ENCODE measurements at places on chromosomes 11 and 22.

DNA sequence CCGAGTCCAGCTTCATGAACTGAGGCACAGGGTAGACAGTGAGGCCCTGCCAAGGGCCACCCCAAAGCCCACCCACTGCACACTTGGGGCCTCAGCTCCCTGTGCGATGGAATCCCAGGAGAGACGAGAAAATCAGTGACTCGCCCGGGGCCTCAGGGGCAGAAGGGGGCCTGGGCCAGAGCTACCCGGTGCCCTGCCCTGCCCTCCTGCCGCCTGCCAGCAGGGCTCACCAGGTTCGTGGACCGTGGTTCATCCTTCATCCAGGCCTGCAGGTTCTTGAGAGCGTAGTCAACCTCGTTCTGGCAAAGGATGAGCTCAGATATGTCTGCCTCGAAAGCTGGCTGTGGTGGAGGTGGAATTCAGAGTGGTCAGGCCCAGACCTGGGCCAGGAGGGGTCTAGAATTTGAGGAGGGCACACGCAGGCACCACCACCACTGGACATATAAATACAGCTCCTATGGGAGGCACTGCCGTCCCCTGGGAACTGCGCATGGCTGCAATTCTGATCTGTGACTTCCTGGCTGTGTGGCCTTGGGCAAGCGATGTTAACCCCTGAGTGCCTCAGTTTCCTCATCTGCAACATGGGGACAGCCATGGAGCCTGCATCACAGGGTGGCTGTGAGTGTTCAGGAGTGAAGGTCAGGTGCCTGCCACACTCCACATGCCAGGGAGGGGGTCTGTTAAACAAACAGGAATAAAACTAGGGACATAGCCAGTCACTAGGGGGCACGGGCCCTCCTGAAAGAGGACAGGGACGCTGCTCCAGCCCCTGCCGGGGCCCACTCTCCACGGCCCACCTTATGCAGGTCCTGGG, 7.5 kb downstream of the ALDH3B2 start:
- DNase-seq: no peak

GRCh38 chr22:34885852-34886251, 180.1 kb upstream of the ISX start:
- DNase-seq: no peak

- DNase-seq: no peak
Observed at GRCh38 chr22:37157516-37158285, 8.0 kb upstream of the IL2RB start.

- DNase-seq: peak; percentile 3
Observed at GRCh38 chr22:31150615-31151014, 9.4 kb upstream of the RNF185 start.

DNA sequence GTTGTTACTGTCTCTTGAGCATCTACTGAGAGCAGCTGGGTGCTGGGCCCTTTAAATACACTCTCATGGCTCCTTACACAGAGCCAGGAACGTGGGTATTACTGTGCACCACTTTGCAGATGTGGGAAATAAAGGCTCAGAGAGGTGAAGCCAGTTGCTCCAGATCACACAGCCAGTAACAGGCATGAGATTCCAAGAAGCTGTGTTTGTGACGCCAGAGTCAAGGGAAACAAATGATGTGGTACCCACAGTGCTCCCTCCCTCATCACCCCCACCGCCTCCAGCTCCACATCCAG, 1.4 kb upstream of the PRDM11 start:
- DNase-seq: no peak

DNA sequence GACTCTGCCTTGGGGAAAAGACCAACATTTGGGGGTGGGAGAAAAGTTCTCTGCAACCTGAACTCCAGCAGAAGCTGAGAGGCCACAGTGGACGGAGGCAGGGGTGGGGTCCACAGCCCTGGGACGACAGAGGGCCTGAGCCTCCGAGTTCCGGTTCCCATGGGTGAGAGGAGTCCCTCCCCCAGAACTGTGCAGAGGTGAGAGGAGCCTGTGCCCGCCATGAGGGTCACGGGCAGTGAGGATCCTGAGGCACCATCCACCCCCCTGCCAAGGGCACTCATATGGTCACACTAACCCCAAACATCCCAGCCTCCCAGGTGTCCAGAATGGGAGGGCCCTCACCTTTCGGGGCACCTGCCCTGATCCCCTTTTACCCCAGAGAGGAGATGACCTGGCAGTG, 30.5 kb downstream of the KIAA0930 start:
- no peak for DNase-seq

DNA sequence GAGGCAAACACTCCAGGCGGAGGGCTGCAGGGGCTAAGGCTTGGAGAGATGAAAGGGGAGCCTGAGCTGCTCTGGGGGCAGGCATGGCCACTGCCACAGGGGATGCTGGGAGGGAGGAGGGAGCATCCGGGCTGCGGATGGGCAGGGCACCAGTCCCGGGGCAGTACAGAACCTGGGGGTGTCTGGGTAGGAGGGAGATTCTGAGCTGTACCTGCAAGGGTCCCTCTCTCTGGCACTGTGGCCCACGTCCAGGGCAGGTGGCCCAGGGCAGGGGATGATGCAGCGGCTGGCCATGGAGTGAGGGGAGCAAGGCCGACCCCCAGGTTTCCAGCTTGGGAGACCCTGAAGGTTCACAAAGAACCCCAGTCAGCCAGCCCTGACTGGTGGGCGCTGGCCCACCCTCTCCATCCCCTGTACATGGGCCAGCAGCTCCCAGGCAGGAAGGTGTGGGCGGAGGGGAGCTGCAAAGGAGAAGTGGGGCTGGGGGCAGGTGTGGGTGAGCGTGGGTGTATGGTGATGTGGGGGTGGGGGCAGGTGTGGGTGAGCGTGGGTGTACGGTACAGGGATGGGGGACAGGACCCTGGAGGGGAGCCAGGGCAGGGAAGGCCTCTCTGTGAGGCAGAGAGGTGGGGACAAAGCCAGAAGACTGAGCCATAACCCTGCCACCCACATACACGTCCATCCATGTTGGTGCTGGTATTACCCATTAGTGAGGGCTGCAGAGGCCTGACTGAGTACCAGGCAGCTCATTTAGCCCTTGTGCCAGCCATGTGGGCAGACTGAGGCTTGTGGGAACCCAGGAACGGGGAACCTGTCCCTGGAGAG, 2.2 kb upstream of the TNFRSF13C start:
- no peak for DNase-seq

Measured in NCI-H82 (cell line).